Motor neuron (in vitro differentiated cells): ENCODE measurements at places on chromosomes 4 and X.

DNA sequence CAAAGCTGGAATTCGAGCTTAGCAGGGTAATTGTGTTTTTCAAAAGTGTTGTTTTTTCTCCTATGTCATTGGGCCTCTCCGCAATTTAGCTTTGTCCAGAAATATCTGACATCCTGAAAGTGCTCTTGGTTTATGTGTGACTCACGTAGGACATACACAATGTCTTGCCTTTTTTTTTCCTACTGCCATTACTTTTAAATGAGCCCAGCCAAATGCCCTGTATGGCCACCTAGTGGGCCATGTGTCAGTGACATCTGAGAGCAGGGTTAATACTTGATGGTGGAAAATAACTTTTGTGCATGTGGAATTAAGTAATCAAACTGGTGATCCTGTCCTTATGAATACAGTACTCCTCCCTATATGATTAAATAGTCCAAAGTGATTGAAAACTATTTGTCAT, 1411.1 kb upstream of the TENM3 start:
- ATAC-seq: no peak

GRCh38 chr4:147349193-147349592, 131.7 kb upstream of the EDNRA start:
- ATAC-seq: no peak

- ATAC-seq: no peak
Measured at GRCh38 chrX:71102292-71102691, 4.2 kb downstream of the CXorf65 start.

DNA sequence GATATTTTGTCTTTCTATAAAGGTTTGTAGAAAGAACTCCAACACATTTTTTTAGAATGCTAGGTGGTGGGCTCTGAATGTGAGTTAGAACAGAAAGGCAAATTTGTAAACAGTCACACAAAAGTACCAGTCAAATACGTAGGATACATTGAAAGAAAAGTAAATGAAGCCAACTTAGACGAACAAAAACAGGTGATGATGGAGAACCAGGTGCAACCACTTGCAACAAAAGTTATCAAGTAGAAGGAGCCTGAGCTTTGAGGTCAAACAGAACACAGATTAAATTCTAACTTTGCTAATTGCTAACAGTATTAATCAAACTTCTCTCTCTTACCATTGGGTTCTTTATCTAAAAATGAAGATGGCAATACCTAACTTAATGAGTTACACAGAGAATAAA, 62.7 kb upstream of the DAPP1 start:
- no peak for ATAC-seq

GRCh38 chrX:40933706-40934425, 151.4 kb upstream of the USP9X start:
- ATAC-seq: peak; percentile 85
